NCI-H2081 (cell line): ENCODE measurements at places on chromosomes 2 and 18.
A peak's percentile ranks its signal among the peaks of the same experiment; 100 is the strongest.

DNA sequence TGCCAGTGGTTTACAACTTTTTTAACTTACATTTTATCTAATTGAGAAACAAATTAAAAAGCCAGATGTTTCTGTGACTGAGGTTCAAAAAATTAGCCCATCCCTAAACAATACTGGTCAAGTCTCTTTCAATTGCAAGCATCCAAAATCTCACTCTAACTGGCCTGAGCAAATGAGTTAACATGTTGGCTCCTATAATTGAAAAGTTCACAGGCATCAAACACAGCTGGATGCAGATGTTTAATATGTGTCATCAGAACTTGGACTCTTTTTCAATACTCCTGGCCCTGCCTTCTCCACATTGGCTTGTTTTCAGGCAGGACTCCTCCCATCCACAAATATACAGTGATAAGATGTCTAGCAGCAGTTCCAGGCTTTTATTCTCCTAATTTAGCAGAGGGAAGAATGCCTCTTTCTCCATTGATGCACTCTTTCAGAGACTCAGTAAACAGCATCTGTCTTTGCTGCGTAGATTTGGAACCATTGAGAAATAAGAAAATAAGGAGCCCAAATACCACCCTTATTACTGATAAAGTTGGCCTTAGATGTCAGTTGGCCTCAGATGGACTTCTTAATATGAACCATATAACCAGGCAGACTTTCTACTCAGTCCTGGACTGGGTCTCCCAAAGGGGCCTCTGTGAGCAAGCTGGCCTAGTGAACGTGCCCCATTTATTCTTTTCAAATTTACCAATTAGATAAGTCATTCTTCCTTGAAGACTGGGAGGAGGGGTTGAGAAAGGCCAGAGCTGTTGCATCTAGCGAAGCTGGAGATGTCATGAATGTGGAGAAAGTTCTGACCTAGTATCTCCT is 30.4 kb upstream of the FN1 start:
- DNase-seq, result no peak

DNA sequence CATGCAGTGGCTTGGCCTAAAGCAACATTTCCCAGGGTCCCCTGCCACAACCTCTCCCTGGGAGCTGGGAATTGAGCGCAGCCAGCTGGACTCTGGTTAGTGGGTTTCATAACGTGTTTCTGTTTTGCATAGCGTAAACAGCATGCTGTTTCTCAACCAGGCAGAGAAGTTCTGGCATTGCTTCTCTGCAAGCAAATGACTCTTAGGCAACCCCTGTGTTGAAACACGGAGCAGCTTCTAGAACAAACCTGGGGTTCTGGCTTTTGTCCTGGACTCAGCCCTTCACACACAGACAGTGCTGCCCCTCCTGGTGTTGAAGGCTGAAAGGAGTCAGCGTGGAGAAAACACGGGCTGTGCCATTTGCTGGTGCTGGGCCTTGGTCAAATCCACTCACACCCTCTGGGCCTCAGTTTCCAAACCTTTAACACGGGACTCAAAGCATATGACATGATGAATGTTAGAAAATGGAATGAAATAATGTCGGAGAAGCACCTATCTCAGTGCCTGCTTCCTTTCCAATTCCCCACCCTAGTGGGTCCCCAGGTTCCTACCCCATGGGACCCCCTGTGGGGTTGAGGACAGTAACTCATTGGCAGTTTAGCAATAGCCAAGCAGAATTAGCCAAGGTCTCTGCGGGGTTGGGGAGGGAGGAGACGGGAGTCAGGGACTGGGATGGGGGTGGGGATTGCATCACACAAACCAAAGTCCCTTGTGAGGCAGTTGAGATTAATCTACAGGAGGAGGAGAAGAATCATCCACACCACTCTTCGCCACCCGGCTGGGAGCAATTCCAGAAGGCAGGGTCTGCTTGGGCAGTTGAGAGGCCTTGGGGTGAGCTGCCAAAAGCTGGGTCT is 30.2 kb upstream of the IL1R2 start:
- DNase-seq, result no peak

DNA sequence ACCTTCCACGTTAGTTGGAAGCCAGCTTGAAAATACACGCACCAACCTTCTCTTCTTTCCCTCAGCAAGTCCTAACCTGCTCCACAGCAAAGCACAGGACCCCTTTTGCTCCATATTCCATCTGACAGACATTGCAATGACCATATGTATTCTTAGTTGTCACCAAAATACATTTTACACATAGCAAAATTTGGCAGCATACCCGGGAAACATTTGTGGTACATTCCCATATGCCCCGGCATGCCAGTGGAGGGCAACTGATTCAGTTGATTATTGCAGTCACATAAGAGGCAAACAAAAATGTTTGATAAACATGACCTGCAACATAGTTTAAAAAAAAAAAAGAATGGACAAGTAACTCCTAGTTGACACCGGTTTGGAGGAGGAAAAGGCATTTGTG is 202.1 kb upstream of the UBE2E3 start:
- no peak for DNase-seq

DNA sequence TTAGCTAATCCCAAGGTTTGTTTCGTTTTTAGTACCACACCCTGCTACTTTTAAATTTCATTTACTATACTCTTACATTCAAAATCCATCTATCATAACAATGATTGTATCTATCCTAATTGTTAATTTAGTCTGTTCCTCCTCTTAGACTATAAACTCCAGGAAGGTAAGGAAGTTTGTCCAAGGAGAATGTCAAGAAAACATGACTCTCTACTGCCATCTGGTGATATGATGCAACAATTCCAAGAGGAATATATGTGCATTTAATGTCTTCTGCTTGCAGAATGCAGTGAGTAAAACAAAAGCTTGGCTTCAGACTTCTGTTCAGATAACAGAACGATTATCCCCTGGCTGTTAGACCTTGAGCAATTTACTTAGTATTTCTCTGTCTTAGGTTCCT is 1267.1 kb downstream of the LRP1B start:
- peak; percentile 64 for DNase-seq

- no peak for DNase-seq
Measured at GRCh38 chr2:175187378-175187777, 5.9 kb upstream of the ATP5MC3 start.

DNA sequence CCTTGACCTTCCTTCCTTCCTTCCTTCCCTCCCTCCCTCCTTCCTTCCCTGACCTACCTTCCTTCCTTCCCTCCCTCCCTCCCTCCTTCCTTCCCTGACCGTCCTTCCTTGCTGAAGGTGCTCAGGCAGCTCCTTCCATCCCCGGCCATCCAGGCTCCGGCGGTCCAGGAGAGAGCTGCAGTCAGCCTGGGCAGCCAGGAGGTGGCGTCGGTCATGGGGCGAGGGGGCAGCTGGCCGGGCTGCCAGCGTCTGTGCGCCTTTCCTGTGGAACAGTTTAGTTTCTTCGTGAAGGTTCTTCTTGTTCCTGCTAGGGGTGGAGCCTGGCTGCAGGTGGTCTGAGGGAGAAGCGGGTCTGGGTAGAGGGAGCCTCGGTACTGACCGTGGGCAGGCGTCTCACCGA is 15.7 kb downstream of the GPR35 start:
- DNase-seq, result no peak

GRCh38 chr18:62876111-62876510 is 160.8 kb downstream of the PHLPP1 start:
- no peak for DNase-seq

GRCh38 chr2:29016504-29016903 is 35.4 kb downstream of the TOGARAM2 start:
- DNase-seq, result no peak

DNA sequence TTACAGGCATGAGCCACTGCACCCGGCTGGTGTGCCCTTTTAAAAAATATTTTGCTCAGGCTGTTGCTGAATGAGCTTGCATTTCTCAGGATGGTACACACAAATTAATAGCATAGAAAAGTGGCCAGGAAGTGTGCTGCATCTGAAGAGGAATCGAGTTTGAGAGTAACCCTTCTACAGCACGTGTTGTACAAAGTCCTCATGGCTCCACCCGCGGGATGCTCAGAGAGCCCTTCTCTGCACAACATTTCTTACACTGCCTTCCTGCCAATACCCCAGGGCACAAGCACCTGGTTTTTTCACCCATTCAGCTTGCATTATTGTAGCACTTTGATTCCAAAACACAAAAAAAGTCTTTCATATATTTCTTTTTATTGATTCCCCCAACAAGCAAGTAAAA is 90.1 kb upstream of the NEDD4L start:
- DNase-seq, result no peak

DNA sequence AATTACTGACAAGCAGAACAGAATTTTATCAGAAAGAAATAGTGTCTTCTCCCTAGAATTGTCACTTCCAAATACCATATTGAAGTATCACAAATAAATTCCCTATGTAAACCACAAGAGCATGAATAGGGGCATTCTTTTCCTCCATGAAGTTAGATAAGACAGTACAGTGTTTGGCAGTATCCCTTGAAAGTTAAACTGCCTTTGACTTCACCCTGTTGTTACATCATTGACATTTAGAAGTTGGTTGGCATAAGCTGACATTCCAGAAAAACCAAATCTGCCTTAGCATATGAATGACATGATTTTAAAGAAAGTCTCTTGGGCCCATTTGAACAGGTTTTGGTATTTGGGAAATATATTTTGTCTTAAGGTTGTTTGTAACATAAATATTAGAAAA is 50.2 kb upstream of the OSR1 start:
- no peak for DNase-seq

DNA sequence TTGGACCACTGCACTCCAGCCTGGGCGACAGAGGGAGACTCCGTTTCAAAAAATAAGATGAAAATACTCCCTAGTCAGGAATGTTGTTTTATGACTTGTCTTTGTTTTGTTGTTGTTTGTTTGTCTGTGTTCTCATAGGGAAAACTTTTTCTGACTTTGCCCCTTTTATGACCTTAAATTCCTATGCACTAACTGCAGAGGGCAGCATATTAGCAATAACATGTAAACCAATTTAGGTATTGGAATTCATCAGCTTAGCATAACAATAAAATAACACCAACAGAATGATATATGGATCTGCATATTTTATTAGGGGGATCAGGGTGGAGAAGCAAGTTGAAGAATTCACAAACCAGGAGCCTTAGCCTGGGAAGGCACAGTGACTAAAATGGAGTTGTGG is 631.5 kb downstream of the SUCLG1 start:
- DNase-seq, result no peak

- DNase-seq, result no peak
Measured at GRCh38 chr2:36397728-36398413, 42.3 kb downstream of the CRIM1 start.

DNA sequence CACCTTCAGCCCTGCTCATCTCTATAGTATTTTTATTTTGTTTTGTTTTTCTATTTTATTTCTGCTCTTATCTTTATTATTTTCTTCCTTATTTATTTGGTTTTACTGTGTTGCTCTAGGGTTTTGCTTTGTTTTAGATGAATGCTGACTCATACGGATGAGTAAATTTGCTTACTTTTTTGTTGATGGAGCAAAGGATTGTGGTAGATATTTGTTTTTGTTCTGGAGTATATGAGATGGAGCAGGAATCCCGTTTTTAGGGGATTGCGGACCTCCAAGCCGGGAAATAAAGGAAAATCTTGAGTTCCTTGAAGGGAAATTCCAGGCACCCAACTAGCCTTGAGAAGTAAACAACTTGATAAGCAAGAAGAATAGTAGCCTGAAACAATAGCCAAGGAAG is 15.3 kb upstream of the COLEC12 start:
- no peak for DNase-seq

GRCh38 chr2:223669453-223670225 is 67.5 kb upstream of the SCG2 start:
- DNase-seq, result no peak

DNA sequence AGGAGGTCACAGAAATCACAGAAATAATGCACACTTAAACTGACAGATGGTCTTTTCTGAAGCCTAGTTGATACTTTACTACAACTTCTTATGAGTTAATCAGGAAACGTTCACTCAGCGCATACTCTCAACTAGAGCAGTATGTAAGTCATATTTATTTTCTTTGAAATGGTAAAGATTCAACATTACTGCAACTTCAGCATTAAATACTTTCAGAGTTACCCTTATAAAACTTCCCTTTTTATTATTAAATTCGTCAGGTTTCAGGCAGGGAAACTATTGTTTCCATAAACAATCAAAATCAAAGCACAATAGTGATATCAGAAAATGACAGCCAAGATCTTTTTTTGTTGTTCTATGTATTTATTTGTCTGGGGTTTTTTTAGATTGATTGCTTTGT is 222.6 kb upstream of the RND3 start:
- DNase-seq, result no peak

GRCh38 chr2:39135690-39136259 is 14.9 kb upstream of the SOS1 start:
- no peak for DNase-seq

GRCh38 chr2:38485734-38486133 is 108.7 kb upstream of the ATL2 start:
- DNase-seq, result no peak

- peak; percentile 62 for DNase-seq
Measured at GRCh38 chr2:192885569-192886160, 690.9 kb upstream of the TMEFF2 start.

- DNase-seq, result no peak
Measured at GRCh38 chr18:53850902-53851301, 373.6 kb downstream of the MBD2 start.

- no peak for DNase-seq
Measured at GRCh38 chr18:22052405-22053105, 116.8 kb upstream of the GATA6 start.

GRCh38 chr18:8003878-8004675 is 437.0 kb downstream of the PTPRM start:
- DNase-seq, result no peak

DNA sequence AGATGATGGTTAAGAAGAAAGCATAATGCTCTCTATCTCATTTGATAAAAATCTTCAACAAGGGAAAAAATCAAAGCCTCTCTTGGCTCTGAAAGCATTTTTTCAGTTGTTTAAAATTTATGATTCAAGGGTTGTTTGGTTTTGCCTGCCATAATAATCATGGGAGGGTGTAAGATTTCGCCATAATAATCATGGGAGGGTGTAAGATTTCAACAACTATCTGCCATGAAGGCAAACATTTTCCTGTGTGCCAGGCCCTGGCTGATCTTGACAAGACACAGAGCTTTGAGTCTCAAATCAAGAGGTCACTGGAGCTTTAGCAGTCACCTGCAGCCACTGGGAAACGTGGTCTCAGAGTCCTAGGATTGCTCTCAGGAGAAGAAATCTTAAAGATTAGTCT is 175.1 kb upstream of the PIEZO2 start:
- no peak for DNase-seq

- no peak for DNase-seq
Measured at GRCh38 chr18:7544686-7545085, 22.4 kb upstream of the PTPRM start.

GRCh38 chr2:196515608-196516007 is 123.9 kb upstream of the CCDC150 start:
- DNase-seq, result no peak

GRCh38 chr2:68293024-68293423 is 26.7 kb downstream of the CNRIP1 start:
- no peak for DNase-seq

DNA sequence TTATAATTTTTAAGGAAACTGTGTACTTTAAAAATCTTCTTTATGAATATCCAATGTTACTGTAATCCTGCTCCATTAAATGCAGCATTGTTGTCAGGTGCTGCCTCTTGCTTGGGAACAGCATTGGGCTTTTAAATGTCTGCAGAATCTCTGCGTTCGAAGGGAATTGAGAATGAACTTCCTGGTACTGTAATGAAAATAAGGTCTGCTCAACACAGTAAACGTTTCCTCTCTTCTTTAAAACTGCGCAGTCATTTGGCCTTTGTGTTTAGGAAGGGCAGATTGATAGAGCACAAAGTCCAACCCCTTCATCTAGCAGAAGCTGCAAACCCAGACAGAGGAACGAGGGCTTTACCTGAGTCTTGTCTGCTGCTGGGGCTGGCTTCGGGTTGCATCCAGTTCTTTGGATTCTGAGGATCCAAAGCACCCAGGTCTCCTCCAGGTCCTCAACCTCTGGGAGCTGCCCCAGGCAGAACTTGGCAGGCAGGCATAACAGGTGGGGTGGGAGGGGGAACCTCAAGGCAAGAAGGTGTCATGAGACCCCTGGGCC is 104.5 kb downstream of the UGGT1 start:
- no peak for DNase-seq
